D721Med (cell line): ENCODE measurements at places on chromosomes 2 and 18.

GRCh38 chr2:113212245-113213060, 38.7 kb downstream of the PSD4 start:
- DNase-seq, result no peak

DNA sequence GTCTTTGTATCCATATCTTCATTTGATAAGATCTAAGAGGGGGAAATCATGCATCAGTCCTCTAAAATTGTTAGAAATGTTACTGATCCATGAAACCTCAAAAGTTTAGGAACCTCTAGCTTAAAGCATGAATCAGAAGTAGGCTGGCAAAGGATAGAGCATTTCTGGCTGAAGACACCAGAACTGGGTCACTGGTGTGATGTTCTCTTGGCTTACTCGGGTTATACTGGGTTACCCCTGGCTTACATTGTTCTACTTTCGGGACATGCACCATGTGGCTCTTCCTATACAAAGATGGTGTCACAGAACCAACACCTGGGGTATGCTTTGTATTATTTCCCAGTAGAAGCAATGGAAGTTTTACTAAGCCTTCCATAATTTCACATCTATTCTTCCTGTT, 83.2 kb upstream of the TNP1 start:
- no peak for DNase-seq

GRCh38 chr18:12819322-12819721, 64.7 kb downstream of the PTPN2 start:
- DNase-seq, result no peak

- no peak for DNase-seq
Observed at GRCh38 chr2:62144689-62145477, 51.0 kb upstream of the B3GNT2 start.
